ENCODE measurements at places on chromosomes 12 and 14.

- no peak for DNase-seq
Observed at GRCh38 chr12:89098441-89099112, 253.7 kb downstream of the DUSP6 start.

GRCh38 chr14:52005625-52006024, 16.3 kb downstream of the RTRAF start:
- no peak for DNase-seq

GRCh38 chr12:56591961-56592360, 38.2 kb downstream of the BAZ2A start:
- DNase-seq, result no peak

DNA sequence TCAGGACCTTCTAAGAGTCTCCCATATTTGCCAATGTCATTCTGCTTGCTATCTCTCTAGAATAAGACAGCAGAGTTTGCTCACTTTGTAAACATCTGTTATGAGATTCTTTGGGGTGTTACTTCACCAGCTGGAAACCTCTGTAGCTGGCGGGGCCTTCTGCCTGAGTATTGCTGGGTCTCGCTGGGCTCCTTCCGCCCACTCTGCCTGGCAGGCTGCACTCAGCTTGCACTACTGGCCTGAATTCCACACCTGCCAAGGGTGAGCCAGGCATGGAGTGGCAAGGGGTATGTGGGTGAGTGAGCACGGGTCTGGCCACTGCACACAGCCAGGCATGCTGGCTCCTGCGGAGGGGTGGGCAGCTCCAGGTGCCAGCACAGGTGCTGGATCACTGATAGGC, 267.3 kb upstream of the PDE3A start:
- no peak for DNase-seq

DNA sequence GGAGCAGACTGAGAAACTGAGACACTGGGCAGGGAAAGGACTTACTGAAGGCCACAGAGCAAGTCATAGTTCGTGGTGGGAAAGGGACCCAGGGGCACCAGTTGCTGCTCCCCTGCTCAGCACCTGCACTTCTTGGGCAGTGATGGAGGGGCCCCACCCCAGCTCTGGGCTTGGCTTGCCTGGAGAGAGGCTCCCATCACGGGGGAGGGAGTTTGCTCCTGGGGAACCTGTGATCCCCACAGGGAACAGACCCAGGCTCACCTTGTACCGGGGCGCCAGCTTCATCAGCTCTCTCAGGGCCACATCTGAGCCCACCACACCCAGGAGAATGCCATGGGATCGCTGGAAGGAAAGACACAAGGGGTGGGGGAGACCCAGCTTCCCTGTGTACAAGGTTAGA, 39.8 kb downstream of the CACNA2D4 start:
- no peak for DNase-seq

GRCh38 chr14:83217492-83217891, 1683.8 kb upstream of the SEL1L start:
- no peak for DNase-seq

DNA sequence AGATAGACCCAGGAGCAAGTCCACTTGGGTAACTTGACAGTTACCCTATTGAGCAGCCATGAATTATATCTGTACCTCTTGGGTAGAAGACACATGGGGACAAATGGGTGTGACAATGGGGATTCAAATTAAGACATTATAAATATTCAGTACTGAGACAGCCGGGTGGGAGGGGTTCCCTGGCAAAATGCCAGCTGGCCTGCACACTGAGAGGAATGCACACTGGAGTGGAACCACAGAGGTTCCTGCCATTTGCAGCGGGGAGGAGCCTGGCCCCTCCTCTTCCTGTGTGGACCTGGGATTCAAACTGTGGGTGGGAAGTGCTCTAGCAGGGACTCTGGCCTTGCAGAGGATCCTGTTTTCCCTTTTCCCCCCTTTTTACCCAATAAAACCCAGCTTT, 118.7 kb upstream of the CDKN3 start:
- DNase-seq, result no peak

- no peak for DNase-seq
Observed at GRCh38 chr14:32507029-32507984, 178.2 kb downstream of the AKAP6 start.

GRCh38 chr12:14264778-14265177, 100.7 kb upstream of the ATF7IP start:
- DNase-seq, result no peak

All from CD4-positive, alpha-beta T cell treated with Interleukin-6 at 100 ng/mL for 8 hours (primary cell).